ENCODE measurements at places on chromosomes 5 and 9. TPM values are rescaled to one million over a fixed set of nuclear protein-coding genes. Genes with fewer than 3 reads are reported as not detected.

Gene TRIM36
- total RNA-seq, result 0.36 TPM

Gene KIAA1958
- total RNA-seq, result 2.5 TPM

Gene LHFPL2
- 63.6 TPM for total RNA-seq

Gene WNK2
- not detected for total RNA-seq

Gene FAM81B
- not detected for total RNA-seq

Gene PFN3
- not detected for total RNA-seq

Gene ENTR1
- 37.4 TPM for total RNA-seq

Gene C9orf153
- total RNA-seq, result under 0.01 TPM
